ENCODE measurements at places on chromosomes 12 and 14. TPM values are rescaled to one million over a fixed set of nuclear protein-coding genes. Genes with fewer than 3 reads are reported as not detected.

DNA sequence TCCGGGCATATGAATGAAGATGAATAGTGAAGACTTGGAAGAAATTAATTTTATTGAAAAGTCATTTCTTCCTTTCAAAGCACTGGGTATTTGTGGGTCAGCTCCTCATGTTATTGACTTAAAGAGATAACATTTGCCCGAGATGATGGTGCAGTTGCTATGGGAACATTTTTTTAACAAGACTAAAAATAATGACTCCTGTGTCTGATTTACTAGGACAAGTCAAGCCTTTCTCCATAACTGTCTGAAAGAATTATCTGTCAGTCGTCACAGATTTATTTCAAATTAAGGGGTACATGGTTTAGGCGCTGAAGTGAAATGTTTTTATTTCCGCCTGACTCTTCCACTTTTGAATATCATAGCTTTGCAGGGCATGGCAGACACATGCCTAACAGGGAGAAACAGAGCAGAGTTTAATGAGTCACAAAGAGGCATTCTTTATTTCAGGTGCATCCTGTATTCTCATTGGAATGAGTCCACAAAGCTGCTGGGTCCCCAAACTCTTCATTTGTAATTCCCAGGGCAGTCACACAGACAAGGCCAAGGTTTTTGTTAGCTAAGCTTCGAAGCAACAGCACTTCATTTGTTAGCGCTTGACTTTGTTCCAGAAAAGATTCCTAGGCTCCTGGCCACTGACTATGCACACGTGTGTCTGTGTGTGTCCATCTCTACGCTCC lies 4.3 kb upstream of the GPHB5 start:
- DNase-seq = no peak

DNA sequence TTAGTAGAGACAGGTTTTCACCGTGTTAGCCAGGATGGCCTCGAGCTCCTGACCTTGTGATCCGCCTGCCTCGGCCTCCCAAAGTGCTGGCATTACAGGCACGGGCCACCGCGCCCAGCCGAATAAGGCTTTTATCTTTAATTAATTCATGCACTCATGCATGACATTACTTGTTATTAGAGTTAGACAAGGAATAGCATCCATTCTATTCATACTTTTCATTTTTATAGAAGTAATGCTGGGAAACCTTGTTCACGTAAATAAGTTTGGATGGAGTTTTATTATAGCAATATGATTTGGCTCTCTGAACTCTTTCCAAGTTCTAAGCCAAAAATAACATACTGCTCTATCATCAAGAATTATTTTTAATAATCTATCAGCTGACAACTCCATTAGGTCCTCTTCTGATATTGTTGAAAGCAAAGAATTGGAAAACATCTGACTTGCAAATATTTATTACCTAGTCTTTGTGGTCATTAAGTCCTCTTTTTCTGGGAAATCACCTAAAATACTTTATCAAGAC lies 168.8 kb upstream of the CCND2 start:
- no peak for DNase-seq

Gene CEBPE
- not detected for total RNA-seq

DNA sequence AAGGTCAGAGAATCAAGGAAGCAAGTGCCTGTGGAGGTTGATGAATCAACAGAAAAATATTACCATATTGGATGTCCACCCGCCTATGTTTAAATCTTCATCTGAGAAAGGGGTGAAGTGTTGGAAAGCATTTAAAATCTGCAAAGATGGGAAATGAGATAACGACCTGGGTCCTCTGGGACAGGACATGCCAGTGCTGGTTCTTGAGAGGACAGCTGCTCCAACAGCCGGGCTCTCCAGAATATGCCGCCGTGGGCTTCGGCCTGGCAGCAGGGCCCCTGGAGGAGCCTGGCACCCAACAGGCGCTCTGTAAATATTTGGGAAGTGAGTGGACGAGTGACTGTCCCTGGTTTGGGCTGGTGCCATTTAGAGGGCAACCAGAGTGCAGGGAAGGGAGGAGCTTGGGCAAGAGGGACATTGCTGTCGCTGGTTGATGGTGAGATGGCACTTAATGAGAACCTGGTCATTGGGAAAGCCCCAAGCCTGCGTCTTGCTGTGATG lies 129.9 kb downstream of the KCNA5 start:
- no peak for DNase-seq

Gene REM2
- not detected for total RNA-seq

All from Right ventricle myocardium inferior (tissue), 1 donor.